ENCODE measurements at places on chromosomes 5 and 9.

- DNase-seq = no peak
Observed at GRCh38 chr9:114250235-114250568, 72.7 kb upstream of the ORM1 start.

- DNase-seq = peak; percentile 76
Observed at GRCh38 chr5:77957-78804, 13.8 kb upstream of the PLEKHG4B start.

DNA sequence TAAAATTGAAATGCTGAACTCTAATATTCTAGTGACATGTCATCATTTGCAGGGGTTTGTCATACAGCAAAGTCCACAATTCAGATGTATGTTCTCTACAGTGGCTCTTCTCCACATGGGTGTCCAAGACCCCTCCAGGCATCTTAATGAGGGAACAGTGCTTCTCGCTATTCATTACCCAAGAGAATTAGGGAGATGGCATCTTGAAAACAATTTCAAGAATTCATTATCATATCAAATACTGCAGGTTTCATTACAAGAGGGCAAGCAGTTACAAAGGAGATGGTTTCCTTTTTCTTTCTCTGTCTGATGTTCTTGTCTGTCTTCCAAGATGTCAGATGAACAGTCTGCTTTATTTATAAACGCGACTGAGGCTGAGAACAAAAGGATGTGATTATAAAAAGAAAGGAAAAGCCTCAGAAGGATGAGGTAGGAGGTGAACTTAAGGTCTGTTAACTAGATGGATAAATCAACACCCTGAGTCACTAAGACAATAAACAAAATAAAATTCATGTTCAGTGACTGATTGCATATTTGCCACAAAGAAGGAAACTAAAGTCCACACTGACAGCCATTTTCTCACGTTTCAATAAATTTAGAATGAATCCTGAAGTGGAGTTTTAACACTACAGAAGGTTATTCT lies 326.7 kb upstream of the EFNA5 start:
- DNase-seq = no peak

GRCh38 chr5:74030821-74031220 lies 404.8 kb downstream of the ARHGEF28 start:
- no peak for DNase-seq

- no peak for DNase-seq
Observed at GRCh38 chr9:36151316-36152210, 15.0 kb downstream of the GLIPR2 start.

DNA sequence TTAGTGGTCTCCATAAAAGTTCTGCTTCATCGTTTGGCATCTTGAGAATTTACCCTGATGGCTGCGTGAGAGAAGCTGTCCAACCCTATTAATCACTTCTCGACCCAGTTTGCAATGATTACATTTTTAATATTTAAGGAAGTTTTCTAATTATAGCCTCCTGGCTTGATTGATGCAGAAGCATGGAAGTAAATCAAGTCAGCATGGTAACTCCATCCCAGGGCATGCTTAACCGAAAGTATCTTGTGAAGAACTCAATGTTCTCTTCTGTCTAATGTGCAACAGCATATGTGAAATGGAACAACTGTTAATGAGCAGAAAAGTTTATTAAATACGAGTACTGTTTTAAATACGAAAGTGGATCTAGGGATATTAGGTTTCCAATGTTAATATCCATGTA lies 278.9 kb upstream of the CD180 start:
- no peak for DNase-seq

- no peak for DNase-seq
Observed at GRCh38 chr9:96381125-96381524, 2.4 kb downstream of the SLC35D2 start.

GRCh38 chr9:136762915-136763648 lies 1.2 kb downstream of the LCN15 start:
- peak; percentile 87 for DNase-seq

DNA sequence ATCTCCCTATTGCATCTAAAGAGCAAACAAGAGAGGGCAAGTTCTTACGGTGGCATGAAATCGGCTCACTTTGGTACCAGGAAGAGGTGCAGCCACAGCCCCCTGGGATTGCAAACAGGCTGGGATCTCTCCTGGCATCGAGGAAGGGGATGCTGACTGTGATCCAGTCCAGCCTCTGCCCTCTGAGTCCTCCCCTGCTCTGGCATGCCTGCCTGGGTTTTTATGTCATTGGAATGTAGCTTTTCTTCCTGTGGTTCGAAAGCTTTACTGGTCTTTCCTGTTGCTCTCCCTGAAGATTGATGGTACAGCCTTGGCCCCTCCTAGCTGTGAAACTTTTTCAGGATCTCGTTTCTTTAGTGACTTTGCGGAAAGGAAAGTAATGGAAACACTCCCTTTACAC lies 6.6 kb downstream of the SLC46A2 start:
- no peak for DNase-seq

DNA sequence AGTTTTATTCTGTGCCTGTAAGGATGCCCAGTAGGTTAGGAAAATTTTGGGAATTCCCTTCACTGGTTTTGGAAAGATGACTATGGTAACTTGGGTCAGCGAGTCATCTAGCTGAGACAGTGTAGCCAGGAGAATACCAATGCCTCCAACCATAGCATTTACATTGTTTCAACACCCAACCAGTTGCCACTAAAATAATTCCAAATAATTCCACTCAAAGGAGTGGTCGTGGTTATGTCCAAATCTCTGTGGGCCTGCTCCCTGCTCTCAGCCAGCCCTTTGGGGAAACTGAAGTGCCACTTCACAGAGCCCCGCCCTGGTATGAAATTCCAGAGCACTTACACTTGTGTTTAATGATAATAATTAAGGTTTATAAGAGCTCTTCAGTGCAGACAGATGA lies 310.5 kb downstream of the PLK2 start:
- no peak for DNase-seq

Data from neuronal stem cell (in vitro differentiated cells).